ENCODE measurements at places on chromosomes 16 and 17.

GRCh38 chr16:11303405-11304138 lies 22.4 kb upstream of the PRM1 start:
- peak; percentile 36 for DNase-seq

DNA sequence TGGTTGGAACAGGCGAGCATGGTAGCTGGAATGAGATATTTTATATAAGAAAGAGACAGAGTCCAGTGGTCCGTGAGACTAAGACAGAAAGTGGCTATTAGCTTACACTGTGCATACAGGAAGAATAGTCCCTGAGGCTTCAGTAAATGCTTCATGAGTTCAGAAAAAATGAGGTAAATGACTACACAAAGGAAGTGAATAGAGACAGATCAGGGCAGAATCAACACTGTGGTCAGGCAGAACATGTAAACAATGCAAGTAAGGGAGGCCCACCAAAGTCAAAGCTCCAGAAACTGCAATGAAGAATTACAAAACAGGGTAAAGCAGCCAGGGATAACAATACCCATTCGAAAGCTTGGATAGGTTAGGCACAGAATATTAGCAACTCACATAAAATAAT lies 4.8 kb downstream of the ABCA10 start:
- DNase-seq = peak; percentile 82

- DNase-seq = no peak
These were observed 17.9 kb downstream of the SEC14L5 start for GRCh38 chr16:4976079-4976478.

DNA sequence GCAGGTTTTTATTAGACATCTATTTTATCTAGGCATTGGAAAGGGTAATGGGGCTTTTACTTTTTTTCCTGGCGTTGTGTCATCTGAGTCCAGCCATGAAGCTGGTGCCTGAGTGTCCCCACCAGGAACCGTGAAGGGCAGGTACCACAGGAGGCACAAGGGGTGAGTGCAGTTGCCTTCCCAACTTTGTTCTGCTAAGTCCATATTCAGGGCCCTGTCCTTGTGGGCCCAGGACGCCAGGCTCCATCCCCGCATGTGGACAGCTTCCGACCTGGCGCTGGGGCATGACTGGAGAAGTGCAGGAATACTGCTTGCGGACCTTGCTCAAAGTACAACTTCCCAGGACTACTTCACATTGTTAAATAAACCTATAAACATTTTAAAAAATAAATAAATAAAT lies 60.6 kb downstream of the KPNA2 start:
- DNase-seq = no peak

GRCh38 chr16:606656-607307 lies 16.9 kb downstream of the RAB40C start:
- no peak for DNase-seq

DNA sequence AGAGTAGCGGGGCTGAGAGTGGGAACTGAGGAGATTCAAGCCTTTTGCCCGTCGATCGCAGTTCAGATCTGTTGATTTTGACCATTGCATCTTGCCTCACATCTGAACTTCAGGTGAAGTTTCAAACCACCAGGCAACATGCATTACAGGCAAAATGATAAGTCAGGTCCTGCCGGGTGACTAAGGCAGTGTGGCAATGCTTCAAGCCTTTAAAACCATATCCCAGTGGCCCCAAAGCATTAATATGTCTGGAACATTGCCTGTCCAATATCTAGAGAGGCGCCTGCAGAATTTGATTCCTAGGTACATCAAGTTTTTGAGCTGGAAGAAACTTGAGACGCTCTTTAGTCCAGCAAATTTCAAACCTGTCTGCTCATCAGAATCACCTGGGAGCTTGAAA lies 502.8 kb downstream of the MAF start:
- no peak for DNase-seq

DNA sequence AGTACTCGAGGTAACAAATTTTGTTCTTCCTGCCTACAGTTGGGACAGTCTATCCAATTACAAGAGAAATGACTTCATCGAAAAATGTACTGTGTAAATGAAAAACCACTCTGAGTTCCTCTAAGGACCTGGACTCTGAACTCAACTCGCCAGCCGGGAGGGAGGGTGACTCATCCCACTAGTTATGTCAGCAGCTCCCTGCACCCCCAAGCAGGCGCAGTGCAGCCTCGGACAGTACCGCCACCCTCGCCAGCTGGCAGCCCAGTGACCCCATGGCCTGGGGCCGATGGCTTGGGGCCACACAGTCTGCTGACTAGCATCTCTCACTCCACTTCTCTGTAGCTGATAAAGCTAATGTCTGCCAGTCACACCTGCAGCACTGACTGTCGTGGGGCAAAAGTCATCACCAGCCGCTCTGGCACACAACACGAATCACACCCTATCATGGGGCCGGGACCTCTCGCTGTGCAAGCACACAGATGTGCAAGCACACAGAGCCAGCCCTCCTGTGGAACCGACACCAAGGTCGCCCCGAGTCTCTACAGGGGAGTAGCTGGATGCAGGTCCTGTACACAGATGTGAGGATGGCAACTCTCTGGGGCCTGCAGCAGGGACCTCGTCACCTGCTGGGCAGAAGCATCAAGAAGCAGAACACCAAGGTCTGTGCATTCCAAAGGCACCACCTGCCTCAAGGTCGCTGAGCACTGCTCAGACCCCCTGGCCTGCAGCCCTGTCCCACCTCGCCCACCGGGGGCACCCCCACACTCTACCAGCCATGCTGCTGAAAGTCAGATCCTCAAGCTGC lies 5.7 kb downstream of the CSNK1D start:
- DNase-seq = peak; percentile 98

- DNase-seq = no peak
These were observed 69.0 kb upstream of the BCAR1 start for GRCh38 chr16:75320435-75320834.

- peak; percentile 6 for DNase-seq
These were observed 34.2 kb upstream of the NLRP1 start for GRCh38 chr17:5618476-5618875.

DNA sequence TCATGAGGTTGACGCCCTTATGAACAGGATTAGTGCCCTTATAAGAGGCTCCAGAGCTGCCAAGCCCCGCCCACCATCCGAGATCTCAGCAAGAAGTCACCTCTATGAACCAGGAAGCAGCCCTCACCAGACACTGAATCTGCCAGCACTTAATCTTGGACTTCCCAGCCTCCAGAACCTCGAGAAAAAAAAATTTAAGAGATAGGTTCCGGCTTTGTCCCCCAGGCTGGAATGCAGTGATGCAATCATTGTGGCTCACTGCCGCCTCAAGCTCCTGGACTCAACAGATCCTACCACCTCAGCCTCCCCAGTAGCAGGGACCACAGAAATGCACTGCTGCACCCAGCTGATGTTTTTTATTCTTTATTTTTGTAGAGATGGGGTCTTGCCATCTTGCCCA lies 22.5 kb upstream of the ADCY9 start:
- no peak for DNase-seq

DNA sequence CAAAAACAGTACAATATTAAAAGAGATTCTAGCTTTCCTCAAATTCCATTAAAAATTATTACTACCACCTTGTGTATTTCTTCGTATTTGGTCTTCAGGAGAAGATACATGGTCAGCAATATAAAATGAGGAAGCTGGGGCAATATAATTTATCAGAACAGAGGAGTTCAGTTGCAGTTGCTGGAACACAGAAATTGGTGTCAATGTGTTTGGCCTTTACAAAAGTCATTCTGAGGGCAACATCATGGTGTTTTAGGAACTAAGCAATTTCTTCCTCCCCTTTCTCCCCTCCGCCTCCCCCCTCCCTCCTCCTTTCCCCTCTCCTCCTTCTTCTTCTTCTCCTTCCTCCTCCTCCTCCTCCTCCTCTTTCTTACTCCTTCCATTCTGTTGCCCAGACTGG lies 102.1 kb downstream of the YPEL2 start:
- DNase-seq = no peak

DNA sequence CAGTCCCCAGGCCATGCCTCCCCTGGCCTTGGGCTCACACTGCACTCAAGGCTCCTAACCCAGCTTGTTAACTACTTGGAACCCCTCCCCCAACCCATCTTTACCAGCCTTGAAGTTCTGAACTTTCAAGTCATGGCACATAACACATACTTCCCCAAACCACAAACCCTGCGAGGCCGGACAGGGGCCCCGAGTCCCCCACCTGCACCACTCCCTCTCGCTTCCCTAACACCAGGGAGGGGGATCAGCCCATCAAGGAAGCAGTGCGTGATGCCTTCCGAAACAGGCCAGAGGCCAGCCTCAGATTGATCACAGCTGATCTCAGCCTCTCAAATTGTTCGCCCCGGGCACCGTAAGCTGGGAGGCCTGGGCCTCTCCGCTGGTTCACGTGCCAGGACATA lies 3.0 kb upstream of the NLRC3 start:
- no peak for DNase-seq

GRCh38 chr16:84323606-84324005 lies 28.9 kb downstream of the WFDC1 start:
- DNase-seq = no peak

DNA sequence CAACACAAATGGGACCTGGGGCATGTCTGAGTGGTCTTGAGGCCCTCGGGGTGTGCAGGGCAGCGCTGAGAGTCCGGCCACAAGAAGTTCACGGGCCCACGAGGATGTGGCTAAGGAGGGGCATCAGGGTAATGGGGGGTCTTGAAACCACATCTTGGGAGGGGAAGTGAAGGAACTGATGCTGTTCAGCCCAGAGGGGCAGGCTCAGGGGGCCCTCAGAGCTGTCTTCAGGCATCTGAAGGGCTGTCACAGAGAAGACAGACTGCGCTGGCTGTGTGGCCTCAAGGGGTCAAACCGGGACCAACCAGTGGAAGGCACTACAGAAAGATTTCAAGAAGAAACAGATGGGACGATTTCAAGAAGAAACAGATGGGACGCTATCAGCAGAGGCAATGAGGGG lies 45.1 kb downstream of the ZNF423 start:
- no peak for DNase-seq

DNA sequence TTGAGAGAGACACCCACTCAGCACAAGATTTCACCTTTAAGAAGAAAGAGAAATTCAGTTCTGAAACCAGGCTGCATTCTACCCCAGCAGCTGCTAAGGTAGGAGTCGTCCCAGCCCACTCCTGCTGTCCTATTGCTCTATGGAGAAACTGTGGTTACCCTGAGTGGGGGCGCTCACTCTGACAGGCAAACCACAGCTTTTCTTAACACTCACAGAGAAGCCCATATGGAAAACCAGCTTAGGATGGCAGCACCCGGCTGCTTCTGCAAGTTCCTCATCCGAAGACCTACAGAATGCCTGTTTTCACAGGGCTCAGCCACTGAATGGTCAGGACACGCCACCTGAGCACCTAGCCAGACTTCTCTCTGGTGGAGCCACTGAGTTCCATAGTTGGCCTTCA lies 7.5 kb downstream of the ATP5PD start:
- no peak for DNase-seq

GRCh38 chr17:3813171-3813570 lies 12.2 kb upstream of the ITGAE start:
- no peak for DNase-seq

DNA sequence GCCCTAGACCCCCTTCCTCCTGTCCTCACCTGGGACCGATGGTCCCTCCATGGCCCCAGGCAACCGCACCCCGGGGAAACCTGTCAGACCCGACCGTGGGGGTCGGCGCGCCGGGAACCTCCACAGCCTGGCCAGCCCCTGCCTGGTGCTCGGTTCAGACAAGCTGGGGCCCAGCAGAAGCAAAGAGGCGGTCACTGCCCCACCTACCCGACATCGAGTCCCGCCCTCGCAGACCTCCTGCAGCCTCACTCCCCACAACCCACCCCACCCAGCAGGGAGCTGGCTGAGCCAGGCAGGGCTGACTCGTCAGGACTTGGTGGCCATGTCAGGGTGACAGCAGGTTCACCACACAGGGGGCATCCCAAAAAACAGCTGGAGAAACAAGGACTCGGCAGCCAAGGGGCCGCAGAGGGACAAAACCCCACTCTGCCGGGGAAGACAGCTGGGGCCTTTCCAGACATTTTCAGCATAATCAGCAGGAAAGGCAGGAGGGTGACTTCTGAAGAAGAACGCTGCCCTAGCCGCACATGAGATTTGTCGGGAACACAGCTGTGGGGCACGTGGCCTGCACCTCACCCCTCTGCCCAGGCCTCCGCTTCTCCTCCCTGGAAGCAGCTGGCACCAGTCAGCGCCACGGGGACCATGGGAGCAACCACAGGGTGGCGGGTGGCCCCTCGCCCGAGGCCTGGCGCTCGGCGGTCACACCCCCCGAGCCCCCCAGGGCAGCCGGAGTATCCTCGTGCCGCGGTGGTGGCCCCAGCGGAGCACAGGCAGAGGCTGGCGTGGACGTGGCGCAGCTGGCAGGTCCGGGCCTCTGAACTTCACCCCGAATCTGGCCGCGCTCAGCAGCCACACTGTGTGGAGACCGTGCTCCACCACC lies 22.9 kb downstream of the GNPTG start:
- DNase-seq = no peak

DNA sequence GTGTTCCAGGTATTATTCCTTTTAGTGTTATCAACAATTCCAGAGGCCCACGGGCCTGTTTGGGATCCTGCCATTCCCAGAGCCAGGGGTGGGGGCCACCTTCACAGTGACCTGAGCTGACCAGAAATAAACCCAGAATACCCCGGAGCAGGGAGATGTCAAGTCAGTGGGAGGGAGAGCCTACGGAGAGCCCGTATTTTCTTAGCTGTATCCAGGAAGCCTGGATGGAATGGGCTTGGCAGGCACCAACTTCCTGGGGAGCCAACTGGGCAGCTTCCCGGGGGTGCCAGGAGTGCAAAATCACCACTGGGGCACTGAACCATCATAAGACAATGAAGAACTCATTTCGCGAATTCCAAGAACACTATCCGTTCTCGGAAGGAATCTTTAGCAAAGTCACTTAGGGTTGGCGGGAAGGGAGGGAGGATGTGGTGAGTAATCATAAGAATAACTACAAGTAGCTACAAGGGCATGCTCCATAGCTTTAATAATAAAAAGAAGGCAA lies 13.2 kb upstream of the MRTFB start:
- no peak for DNase-seq

- no peak for DNase-seq
These were observed 9.0 kb downstream of the MTSS2 start for GRCh38 chr16:70676675-70677498.

DNA sequence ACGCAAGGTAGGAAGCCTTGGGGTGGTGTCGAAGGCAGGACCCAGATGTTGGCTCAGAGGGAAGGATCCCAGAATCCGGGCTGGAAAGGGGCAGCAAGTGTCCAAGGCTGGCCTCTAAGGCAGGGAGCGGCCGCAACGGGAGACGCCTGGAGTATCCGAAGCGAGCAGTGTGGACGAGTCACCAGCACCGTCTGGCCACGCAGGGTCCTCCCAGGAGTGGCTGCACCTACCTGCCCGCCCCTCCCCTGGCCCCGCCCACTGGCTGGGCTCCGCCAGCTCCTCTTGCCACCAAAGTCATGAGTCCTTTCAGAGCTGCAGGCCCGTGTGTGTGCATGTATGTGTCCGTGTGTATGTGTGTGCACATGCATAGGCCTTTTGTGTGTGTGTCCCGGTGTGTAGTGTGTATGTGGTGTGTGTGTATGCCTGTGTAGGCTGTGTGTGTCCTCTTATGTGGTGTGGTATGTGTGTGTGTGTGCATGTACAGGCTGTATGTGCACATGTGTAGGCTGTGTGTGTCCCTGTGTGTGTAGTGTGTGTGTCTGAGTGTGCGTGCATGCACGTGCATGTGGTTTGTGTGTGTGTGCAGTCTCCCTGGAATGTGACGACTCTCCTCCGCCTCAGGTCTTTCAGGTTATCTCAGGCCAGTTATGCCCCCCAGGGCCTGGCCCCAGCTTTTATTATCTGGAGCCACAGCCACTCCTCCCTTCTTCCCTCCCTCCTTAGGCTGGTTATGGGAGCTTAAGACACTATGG lies at the start of gene PRSS8:
Gene PRSS8, minus strand, starts transcription at position 193 of the 752 bp plus-strand sequence. CDS start 229 bp downstream, outside the sequence.
- DNase-seq = no peak
